H54 (cell line): ENCODE measurements at places on chromosomes 1 and 21.
A peak's percentile ranks its signal among the peaks of the same experiment; 100 is the strongest.

GRCh38 chr1:116277840-116278540 is 95.1 kb upstream of the ATP1A1 start:
- DNase-seq: no peak

- DNase-seq: no peak
Measured at GRCh38 chr1:236025836-236026235, 39.1 kb downstream of the NID1 start.

- DNase-seq: no peak
Measured at GRCh38 chr1:32521165-32521564, 18.1 kb upstream of the ZBTB8A start.

GRCh38 chr1:117029685-117030084 is 28.1 kb downstream of the CD101 start:
- DNase-seq: no peak

DNA sequence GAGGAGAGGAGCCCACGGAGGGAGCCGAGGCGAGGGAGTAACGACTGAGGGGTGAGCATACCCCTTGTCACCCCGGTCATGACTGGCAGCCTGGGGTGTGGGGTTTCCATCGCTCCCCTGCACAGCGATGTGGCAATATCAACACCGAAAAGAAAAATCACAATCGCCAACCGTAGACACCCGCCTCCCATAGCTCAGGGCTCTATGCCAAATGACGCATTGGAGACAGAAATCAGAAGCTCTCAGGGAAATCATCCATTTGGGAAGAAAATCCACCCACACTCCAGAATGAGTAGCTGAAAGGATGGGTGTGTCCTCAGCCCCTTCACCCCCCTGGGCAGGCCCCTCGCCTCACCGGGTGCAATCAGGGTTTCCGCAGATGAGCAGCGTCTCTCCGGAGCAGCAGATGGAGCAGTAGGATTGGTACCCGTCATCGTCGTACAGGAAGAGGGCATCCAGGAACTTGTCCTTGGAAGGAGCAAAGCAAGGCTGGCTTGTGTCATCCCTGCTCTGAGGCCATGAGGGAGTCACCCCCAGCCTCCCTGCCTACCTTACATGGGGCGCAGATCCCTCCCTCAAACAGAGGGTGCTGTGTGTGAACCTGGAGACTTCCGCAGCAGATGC is 2.5 kb downstream of the DNMT3L start:
- DNase-seq: no peak

DNA sequence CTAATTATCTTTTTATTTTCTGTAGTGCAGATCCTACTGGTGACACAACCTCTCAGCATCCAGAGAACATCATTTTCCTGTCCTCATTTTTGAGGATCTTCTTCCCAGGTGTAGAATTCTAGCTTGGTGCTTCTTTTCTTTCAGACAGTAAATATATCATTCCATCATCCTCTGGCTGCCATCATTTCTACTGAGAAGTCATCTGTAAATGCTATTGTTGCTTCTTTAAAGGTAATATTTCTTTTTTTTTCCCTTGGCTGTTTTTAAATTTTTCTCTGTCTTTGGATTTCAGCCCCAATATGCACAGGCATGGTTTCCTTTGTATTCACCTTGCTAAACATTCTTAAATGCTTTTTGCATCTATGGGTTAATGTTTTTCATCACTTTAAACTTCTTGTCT is 3.3 kb upstream of the KRTAP10-9 start:
- DNase-seq: no peak

DNA sequence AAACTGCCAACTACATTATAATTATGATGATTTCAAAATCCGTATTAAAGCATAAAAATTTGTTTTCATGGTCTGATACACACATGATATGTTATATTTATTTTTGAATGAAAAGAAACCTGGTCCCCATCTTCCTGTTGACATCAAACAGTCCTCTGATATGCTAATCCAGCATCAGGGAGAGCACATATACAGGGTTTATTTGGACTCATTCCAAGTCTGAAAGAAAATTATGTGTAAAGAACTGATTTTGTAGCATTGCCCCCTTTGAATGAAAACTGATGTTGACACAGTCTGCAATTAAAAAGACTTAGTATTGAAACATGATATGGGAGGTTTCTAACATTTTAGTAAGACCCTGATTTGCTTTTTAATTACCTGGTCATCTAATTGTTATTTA is 119.4 kb downstream of the NEK7 start:
- DNase-seq: no peak

- DNase-seq: no peak
Measured at GRCh38 chr1:4146614-4147013, 246.5 kb upstream of the C1orf174 start.

- peak; percentile 45 for DNase-seq
Measured at GRCh38 chr1:9211291-9211811, 23.2 kb upstream of the H6PD start.

- no peak for DNase-seq
Measured at GRCh38 chr1:228010921-228011320, 4.1 kb downstream of the WNT3A start.
